ENCODE measurements at places on chromosomes 1 and 21.

DNA sequence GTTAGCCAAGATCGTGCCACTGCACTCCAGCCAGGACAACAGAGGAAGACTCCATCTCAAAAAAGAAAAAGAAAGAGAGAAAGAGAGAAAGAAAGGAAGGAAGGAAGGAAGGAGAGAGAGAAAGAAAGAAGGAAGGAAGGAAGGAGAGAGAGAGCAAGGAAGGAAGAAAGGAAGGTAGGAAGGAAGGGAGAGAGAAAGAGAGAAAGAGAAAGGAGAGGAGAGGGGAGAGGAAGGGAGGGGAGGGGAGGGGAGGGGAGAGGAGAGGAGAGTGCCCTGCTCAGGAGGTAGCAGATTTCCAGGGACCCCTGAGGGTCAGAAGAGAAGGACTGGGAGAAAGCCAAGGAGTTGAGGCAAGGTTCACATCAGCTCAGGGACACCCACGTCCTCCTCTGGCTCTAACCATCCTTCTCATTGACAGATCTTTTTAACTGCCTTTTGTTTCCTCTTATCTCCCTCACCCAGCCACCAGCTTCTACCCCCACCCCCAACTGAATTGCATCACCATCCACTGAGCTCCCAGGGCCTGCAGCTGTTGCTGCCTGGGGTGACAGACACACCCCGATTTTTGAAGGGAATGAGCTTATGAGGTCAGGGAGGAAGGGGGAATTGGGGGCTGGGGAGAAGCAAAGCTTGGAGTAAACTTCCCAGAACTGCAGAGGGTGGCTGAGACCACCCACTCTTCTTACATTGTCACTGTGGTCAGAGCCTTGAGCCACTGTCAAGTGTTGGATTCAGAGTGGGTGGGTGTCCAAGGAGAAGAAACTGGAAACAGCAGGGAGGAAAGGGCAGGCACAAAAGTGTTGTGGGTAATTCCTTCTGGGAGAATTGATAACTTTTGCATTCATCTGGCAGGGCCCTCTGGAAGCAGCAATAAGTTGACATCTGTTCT is 91.6 kb downstream of the GLUL start:
- DNase-seq: no peak

- peak; percentile 2 for DNase-seq
Observed at GRCh38 chr1:19688041-19688842, 23.6 kb downstream of the HTR6 start.

GRCh38 chr1:61299463-61299862 is 217.1 kb downstream of the NFIA start:
- no peak for DNase-seq

DNA sequence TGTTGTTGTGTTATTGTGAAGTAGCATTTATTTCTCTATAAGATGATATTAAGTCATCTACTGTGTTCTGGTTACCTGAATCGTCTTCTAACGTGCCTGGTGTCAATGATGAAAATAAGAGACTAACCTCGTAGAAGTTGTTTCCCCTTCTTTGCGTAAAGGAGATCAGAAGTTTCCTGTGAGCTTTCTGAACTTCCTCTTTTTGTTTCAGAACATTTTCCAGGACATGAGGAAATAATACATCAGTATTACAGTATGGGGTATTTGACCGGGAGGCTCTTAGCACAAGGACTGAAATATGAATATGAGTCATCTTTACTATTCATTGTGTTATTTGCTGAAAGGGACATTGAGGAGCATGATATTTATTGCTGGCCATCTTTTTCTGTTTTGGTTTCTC is 1.3 kb downstream of the ST6GALNAC3 start:
- no peak for DNase-seq

- no peak for DNase-seq
Observed at GRCh38 chr1:154940213-154940560, 3.7 kb upstream of the PMVK start.

DNA sequence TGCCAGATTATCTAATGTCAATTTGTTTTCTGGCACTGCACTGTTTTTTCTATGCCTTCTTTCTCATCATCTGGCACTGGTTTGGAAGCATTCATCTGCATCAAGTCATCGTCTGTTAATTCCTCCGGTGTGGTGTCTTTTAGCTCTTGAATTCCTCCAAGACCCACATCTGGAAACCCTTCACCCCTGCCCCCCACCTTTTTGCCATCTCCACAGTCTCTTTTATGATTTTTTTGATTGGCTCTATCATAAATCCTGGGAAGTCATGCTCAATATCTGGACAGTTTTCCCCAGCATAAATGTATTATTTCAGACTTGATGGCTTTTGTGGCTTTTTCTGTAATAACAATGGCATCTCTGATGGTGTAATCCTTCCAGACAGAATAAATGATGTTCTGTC is 10.4 kb upstream of the KCNK1 start:
- no peak for DNase-seq

DNA sequence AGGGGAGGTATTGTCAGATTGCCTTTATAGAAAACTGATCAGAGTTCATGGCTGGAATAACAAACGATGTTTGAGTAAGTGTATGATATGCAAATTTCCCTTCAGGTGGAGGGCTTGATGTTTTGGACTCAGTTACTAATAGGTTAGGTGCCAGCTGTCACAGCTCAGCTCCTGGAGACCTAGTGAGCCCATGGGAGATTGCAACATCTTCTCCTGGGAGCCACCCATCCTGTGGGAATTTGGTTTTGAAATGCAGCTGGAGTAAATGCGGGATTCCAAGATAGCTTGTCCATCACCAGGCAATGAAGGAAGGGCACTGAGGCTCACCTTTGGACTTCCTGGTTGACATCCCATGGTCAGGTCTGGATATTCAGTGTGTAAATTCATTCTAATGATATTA is 211.4 kb upstream of the NRIP1 start:
- no peak for DNase-seq

DNA sequence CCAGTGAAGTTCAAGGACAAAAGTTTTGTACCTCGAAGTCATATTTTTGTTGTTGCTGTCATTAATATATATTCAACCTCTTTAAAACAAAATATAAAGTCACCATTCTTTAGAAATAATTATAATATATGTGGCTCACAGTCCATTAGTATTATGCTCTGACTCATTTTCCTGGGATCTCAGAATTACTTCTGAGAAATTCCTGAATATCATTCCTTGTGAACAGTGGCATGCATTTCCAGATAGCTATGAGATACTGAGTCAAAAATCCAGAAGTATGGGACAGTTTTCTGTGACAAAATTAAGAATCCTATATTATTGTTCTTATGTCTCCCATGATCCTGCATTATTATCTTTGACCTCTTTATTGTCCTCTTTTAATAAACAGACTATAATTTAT is 13.8 kb upstream of the RGS21 start:
- no peak for DNase-seq

DNA sequence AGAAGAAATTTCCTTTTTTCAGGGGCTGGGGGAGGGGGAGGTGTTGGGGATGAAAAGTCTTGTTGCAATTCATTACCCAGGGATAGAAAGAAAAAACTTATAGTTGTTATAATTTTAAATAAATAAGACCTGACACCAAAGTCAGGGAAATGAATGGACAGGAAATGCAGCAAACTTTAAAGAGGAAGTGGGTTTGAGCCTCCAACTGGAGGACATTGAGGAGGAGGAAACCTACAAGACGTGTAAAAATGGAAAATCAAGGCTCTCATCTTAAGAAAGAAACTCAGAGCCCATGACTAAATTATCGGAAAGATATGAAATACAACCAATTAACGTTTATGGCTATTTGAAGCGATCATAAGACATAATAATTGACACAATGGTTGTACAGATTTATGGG is 54.4 kb downstream of the NIBAN1 start:
- DNase-seq: no peak

DNA sequence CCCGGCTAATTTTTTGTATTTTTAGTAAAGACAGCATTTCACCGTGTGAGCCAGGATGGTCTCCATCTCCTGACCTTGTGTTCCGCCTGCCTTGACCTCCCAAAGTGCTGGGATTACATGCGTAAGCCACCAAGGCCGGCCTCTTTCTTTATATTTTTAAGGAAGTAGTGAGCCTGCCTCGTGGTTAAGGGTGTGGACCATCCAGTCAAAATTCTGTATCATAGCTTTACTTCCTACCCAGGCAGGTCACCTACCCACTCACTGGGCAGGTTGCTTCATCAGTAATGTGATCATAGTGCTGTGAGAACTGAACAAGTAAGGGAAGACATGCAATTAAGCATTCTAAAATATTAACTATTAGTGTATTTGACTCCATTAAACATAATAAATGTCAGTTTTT is 8.1 kb upstream of the ACOT7 start:
- DNase-seq: no peak

DNA sequence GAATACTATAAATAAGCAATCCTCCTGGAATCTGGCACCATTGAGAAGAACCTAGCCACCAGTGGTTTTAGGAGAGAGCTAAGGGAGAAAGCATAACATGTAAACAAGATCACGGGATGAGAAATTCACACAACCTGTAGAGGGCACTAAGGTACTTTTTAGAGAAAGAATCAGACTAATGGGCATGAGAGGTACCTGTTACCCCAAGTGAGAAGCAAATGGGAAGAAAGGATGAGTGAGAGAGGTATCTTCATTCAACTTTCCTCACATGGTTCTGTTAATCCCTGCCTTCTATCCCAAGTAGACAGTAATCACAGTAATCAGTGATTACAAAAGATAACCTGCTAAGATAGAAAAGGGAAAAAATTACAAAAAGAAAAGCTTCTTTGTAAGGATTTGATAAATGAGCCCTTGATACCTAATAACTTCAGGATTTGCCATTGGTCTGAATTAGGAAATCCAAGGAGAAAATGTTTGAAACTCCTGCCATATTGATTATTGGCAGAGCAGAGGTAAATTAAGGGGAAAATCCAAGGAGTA is 251.1 kb upstream of the ADGRL2 start:
- no peak for DNase-seq

Measured in activated CD8-positive, alpha-beta memory T cell treated with anti-CD3 and anti-CD28 coated beads for 1 hour (primary cell).